B cell (primary cell): ENCODE measurements at places on chromosomes 2 and 18.

DNA sequence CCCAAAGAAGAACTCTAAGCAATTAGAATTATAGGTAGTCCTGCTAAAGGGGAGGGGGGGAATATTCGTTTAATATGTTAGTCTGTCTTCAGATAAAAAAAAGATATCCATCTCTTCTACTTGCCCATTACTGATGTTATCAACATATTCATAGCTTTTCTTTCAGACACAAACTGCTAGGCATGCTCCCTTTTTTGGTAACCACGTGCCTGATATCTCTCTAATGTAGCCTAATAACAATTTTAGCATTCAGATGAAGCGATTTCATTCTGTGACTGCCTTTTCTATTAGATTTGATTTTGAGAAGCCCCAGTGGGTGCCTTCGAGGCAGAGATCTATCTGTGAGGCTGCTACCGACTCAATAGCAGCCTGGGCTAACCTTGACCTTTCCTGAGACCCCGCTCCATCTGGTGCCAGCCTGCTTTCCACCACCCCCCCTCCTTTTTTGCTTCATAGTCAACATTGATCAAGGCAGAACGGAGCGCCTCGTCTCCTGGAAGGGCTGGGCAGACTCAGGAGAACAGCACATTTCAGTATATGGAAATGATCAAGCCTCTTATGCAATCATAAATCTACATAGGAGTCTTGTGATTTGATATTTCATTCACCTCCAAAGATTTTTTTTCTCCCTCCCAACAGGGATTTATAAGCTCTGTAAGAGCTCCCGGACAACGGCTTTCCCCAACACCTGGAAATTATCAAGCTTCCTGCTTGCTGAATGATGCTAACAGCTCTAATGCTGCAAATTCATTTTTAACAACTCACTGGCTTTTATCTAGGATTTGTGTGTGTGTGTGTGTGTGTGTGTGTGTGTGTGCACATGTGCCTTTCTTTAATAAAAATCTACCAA, 14.7 kb upstream of the BCL11A start:
- peaks cover 31% of the 10 kb centered on the region for H3K4me1 ChIP-seq
- DNase-seq = no peak
- H3K36me3 ChIP-seq = no peaks in the 10 kb centered on the region
- H3K27me3 ChIP-seq = peaks cover 18% of the 10 kb centered on the region

DNA sequence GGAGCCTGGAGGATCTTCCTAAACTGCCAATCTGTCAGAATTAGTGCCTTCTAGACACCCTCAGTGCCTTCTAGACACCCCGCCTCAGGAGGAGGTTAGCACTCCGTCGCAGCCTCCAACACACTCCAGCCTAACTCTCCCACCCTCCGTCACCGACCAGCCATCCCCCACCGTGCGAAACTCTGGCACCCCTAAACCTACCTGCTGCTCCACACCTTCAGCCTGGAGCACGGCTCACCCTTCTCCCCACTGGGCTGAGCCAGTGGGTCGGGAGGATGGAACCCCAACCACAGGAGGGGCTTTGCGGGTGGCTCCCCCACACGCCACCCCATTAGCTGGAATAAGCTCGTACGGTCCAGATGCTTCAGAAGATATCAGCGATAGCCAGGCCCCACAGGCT, 468.9 kb upstream of the HS6ST1 start:
- no peak overlapping the region for H3K4me3 ChIP-seq
- no peak for DNase-seq
- no peaks in the 10 kb centered on the region for H3K36me3 ChIP-seq
- H3K27ac ChIP-seq = no peak overlapping the region

GRCh38 chr18:26103579-26103978, 13.2 kb upstream of the SS18 start:
- no peak for DNase-seq
- H3K27ac ChIP-seq = no peak overlapping the region
- no peaks in the 10 kb centered on the region for H3K36me3 ChIP-seq
- no peaks in the 10 kb centered on the region for H3K27me3 ChIP-seq
- H3K4me3 ChIP-seq = no peak overlapping the region

DNA sequence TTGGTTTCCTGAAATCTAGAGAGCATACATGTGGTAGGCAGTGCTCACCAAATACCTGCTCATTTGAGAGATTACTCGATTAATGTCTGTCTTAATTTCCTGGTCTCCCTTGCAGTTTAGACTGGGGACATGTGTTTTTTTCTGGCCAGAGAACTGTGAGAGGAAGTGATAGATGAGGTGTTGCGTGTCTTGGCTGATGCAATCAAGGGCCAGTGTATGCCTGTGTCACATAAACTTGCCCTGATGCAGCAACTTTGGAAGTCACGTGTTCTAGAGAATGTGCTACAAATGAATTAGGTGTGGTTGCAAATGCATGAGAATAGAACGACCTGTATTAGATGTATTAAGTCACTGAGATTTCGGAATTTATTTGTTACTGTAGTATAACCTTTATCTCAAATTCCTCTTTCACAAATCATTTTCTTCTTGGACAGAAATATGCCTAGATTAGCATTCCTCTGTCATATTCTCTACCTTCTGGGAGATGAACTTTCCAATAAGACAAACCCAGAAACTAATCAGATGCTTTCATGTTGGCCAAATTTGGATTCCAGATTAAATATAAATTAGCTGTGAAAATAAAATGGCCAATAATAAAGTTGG, 9.9 kb upstream of the IL1A start:
- no peaks in the 10 kb centered on the region for H3K36me3 ChIP-seq
- H3K4me1 ChIP-seq = no peaks in the 10 kb centered on the region
- no peak overlapping the region for H3K27ac ChIP-seq
- H3K27me3 ChIP-seq = no peaks in the 10 kb centered on the region
- DNase-seq = peak; percentile 27

GRCh38 chr2:189698020-189698887, 23.8 kb downstream of the ANKAR start:
- peaks cover 4% of the 10 kb centered on the region for H3K4me1 ChIP-seq
- no peaks in the 10 kb centered on the region for H3K36me3 ChIP-seq
- peak; percentile 70 for DNase-seq
- no peak overlapping the region for H3K27ac ChIP-seq

DNA sequence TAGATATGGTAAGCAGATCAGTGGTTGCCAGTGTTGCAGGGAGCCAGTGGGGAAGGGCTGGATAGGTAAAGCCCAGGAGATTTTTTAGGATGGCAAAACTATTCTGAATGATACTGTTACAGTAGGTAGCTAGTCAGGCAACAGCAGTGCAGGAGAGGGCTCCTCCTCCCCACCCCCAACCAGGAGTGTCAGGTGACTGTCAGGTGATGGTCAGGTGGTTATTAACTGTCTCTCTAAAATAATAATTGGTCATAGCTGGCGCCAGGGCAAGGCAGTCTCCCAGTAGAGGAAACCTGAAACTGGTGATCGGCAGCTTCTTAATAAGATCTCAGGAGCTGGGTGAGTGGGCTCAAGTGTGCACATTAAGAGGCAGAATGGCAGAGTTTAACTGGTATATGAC, 201.6 kb upstream of the PARD3B start:
- H3K4me3 ChIP-seq = no peak overlapping the region
- DNase-seq = no peak
- H3K27ac ChIP-seq = no peak overlapping the region
- no peaks in the 10 kb centered on the region for H3K36me3 ChIP-seq
- no peaks in the 10 kb centered on the region for H3K4me1 ChIP-seq

DNA sequence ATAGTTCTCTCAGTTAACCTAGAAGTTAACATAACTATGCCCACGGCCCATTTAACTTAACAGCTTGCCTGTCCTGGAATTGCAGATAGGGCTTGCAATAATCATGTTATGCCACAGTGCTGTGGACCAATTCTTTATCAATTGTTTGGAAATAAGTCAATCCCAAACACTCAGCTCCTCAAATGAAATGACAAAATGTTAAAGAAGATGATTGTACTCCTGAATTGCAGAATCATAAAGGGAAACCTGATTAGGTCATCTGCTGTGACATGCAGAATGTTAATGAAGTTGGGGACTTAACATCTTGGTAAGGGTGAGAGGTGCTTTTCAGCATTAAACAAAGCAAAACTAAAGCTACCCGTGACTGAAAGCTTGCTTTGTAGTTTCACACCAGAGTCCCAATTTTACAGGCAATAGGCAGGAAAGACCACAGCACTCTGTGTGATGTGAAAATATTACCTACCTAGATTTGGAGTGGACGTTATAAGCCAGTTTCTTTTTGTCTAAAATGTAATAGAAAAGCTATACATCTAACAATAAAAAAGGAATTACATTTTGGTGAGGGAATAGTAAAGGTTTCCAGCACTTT, 364.0 kb downstream of the GPD2 start:
- no peaks in the 10 kb centered on the region for H3K36me3 ChIP-seq
- no peak overlapping the region for H3K27ac ChIP-seq
- no peaks in the 10 kb centered on the region for H3K27me3 ChIP-seq
- H3K4me3 ChIP-seq = no peak overlapping the region

DNA sequence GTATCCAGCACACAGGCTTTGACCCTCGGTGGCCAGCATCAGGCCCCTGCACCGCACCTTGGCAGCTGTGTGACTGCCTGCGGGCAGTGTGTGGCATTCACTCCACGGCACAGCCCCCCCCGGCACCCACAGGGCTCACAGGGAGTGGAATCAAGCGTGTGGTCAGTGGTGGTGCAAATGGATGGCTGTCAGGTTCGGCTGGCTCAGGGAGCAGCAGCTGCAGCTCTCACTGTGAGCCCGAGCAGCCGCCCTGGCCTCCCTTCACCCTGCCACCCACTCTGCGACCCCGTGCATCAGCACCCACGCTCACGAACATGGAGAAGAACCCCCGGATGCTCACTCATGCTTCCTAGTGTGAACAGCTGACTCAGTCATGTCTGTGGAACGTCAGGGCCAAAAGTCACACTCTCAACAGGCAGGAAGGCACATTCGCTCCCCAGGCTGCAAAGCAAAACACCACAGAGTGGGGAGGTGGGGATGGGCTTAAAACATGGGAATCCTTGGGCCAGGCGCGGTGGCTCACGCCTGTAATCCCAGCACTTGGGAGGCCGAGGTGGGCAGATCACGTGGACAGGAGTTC, 41.5 kb upstream of the GPC1 start:
- no peaks in the 10 kb centered on the region for H3K27me3 ChIP-seq
- H3K4me3 ChIP-seq = no peak overlapping the region
- H3K4me1 ChIP-seq = no peaks in the 10 kb centered on the region
- no peak for DNase-seq
- H3K27ac ChIP-seq = no peak overlapping the region
